ENCODE measurements at places on chromosomes 7 and 10.

DNA sequence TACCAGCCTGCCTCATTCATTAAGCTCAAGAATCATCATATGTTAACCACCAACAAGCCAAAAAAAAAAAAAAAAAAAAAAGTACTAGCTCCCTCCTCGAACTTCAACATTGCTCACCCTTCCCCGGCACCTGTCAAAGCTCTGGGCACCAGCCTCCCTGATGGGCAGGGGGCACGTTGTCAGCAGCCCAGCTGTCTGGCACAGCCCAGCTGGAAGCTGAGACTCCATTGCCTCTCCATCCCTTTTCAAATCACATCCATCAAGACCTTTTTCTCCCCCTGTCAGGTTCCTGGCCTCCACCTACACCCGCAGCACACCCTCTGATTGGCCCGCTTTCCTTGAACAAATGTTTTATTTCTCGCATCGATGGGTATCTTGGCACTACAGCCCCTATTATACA is 913.3 kb upstream of the AUTS2 start:
- no peak for DNase-seq

GRCh38 chr7:24597014-24597413 is 23.8 kb downstream of the PALS2 start:
- no peak for DNase-seq

- no peak for DNase-seq
Observed at GRCh38 chr10:63103971-63104409, 29.1 kb upstream of the NRBF2 start.

- DNase-seq = no peak
Observed at GRCh38 chr10:119029613-119030420, at the start of gene NANOS1. NANOS1 (plus strand) TSS chr10:119029714; CDS start chr10:119029802, 88 bp downstream.

GRCh38 chr7:104362756-104363155 is 34.4 kb downstream of the LHFPL3 start:
- DNase-seq = no peak

DNA sequence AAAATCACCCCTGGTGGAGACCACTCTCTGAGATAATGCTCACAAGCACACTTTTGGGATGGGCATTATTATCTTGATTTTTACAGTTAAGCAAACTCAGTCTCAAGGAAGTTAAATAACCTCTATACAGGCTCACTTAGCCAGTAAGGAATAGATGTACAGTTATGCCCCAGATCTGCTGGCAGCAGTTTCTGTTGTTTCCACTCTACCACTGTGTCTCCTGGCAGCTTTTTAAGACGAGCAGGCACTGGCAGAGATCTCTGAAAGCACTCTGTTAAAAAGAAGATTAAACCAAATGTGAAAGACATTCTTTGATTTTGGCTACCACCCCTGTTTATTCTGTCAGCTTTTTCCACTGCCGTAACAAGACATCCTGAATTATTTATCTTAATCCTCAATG is 73.2 kb downstream of the SRI start:
- DNase-seq = no peak

- DNase-seq = no peak
Observed at GRCh38 chr7:117495308-117495707, 15.5 kb downstream of the CFTR start.

- no peak for DNase-seq
Observed at GRCh38 chr7:114264023-114264422, 150.6 kb upstream of the FOXP2 start.

DNA sequence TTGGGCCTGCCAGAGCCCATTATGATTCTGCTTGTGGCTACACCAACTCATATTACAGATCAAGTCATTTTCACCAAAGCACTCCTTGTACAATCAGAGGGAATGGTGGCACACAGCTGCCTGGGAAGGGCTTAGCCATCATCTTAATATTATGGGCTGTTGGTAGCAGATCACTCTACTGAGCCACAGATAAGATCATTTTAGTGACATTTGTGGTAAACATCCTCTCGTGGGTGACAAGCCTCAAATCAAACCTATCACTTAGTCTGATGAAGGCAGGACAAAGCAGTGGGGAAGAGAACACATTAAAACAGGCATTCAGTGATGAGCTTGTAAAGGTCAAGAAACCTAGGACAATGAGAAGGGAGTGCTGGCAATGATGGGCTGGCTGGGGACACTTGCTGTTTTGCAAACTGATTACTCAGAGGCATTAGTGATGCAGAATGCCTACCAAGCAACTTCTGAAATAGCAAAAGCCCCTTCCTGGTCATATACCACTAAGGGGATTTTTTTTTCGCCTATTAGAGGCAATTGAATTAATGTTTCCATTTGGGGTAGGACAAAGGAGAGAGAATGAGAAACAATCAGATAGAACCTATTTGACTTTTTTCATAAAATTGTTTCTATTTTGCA is 137.5 kb upstream of the WDR11 start:
- DNase-seq = no peak

- DNase-seq = peak; percentile 56
Observed at GRCh38 chr7:77351539-77352004, 64.6 kb downstream of the GSAP start.

DNA sequence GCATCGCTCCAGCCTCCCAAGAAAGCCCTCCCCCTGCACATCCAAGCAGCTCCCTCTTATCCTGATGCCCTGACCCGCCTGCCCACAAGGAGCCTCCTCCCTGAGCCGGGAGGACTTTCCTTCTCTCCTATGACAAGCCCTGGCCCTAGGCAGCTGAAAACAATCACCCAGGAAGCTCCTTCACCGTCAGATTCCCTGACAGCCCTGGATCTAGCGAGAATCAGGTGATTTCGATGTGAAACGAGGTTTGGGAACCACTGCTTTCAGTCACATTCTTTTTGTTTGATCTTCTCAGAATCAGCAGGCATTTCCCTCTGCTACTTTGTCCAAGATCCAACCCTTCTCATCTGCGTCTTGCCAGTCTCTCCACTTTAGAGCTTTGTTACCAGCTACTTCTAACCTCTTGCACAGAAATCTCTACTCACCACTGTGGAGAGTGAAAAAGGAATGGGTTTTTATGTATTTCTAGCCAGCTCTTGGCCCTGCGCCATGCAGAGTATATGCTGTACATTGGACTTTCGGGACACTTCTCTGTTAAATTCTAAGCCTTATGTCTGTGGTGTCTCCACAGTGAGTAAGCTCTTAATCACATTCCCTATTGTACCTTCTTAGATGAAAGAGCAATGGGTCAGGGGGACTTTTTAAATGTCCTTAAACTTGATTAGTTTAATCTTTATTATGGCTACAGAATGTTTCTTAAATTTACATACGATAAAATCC is 253.2 kb upstream of the C7orf33 start:
- DNase-seq = no peak

DNA sequence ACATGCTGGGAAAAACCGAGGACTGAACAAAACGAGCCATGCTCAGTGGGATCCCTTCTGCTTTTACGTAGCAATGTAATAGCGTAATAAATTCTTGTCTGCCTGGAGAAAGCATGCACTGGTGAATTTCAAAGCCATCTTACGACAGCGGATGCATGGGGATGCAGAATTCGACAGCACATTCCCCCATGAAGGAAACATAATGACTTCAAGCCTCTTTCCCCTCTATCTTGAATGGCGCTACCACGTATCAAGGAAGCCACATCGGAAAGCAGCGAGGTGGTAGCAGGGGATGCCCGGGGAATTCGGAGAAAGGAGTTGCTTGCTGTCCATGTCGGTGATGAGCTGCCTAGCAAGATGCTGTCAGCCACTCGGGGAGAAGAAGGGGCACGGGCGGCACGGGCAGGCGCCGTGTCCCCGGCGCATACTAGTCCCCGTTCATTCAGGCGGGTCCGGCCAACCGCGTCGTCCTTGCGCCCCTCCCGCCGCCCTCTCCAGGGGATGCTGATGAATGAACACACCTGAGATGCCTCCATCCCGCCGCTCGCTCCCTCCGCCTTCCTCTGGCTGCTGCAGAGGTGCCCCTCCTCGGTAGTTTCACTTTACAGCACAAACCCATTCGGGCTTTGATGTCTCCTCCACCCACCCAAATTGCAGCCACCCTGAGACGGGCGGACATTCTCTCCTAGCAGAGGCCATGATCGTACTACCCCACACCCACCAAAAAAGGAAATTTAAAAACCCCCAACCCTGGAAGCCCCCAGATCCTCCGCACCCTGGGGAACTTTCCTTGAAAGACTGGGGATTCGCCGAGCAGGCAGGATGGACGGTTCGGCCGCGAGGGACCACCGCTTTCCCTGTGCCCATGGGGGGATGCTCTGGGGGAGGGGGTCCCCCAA is 644 bp downstream of the SORBS1 start:
- DNase-seq = peak; percentile 33

DNA sequence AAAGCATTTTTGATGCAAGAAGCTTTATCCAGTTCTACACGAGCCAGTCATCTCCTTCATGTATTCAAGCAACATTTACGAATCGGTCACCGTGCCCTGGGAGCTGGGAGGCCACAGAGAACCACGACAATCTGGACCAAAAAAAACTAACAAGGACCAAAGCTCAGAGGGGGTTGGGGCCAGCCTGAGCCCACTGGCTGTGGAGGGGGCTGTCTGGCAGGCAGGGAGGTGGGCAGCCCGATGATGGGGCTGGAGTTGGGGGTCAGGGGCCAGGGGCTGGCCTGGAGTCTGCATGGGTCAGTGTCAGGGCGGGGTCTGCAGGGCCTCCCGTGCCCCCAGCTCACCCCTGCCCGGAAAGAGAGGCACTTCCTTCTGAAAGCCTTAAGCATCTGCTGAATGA is 12.5 kb upstream of the GRIFIN start:
- no peak for DNase-seq

- no peak for DNase-seq
Observed at GRCh38 chr7:38506756-38507155, 124.4 kb downstream of the AMPH start.

GRCh38 chr10:103676058-103676785 is 179.2 kb downstream of the SH3PXD2A start:
- DNase-seq = no peak

DNA sequence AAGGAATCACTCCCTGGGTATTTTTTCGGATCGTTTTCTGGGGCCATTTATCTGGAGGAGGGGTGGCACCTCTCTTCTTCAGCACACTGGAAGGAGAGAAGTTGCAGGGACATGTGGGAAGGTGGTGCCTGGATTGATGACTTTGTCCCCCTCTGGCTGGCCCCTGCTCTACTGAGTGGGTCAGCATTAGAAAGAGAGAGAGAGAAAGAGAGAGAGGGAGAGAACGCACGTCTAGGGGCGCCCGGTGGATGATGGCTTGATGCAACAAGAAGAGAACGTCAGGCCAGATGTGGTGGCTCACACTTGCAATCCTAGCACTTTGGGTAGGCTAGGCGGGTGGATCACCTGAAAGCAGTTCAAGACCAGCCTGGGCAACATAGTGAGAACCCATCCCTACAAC is 5.5 kb upstream of the MUC12 start:
- DNase-seq = no peak

GRCh38 chr10:45375101-45375500 is 1.1 kb downstream of the ALOX5 start:
- DNase-seq = no peak

- DNase-seq = peak; percentile 43
Observed at GRCh38 chr10:46255801-46256747, 30.7 kb upstream of the ANTXRL start.

Measured in activated gamma-delta T cell treated with Interleukin-2 at 50 U/mL for 16 hours (primary cell).